M059J (cell line): ENCODE measurements at places on chromosomes 2 and 18. TPM values are rescaled to one million over a fixed set of nuclear protein-coding genes. Genes with fewer than 3 reads are reported as not detected.

DNA sequence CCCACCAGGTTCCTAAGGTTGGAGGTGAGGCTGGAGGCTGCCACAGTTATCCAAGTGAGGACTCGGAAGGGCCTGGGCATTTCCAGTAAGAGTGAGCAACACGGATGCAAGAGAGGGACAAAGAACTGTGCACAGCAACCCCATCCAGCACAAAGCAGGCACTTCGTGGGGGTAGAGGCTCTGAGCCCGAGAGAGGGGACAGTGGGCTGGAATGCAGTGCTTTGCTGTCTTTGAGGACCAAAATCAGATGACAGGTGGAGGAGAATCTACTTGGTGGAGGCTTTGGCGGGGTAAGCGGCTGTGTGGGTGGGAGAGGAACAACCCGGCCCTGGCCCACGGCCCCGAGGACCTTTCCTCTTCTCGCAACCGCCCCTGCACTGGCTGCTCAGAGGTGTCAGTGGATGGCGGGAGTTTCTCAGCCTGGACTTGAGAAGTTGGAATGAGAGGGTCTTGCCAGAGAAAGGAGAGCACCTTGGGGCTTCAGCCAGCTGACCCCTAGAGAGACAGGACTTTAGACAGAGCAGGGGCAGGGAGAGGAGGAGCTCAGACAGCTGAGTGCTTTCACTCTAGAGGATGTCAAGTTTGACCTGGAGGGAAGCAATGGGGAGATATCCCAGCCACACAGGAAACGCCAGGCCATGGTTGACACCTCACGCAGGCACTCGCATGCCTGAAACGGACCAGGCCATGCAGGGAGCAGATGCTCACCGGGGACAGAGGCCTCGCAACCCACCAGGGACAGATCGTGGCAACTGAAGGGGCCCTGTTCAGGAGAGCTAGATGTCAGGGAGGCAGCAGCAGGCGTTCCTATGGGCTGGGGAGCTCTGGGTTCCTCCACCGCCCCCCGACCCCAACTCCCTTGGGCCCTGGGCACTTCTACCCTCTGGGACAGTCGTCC lies 11.6 kb downstream of the RAMP1 start:
- DNase-seq = no peak

- no peak for DNase-seq
Observed at GRCh38 chr2:31069643-31070325, 68.5 kb downstream of the GALNT14 start.

- no peak for DNase-seq
Observed at GRCh38 chr2:150759531-150759930, 272.1 kb upstream of the RND3 start.

GRCh38 chr2:203867561-203868200 lies at the start of gene CTLA4:
TSS of gene CTLA4 (plus strand) at chr2:203867771. CDS start at chr2:203867943, 172 bp downstream.
- no peak for DNase-seq

DNA sequence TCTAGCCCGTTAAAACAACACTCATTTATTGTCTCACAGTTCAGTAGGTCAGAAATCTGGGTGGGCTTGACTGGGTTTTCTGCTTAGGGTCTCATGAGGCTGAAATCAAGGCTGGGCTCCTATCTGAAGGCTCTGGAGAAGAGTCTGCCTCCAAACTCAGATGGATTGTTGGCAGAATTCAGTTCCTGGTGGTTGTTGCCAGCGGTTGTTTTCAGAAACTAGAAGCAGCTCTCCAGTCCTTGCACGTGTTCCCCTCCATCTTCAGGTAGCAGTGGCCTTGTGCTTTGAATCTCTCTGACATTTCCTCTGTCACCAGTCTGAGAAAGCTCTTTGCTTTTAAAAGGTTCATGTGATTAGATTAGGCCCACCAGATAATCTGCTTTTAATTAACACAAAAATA lies 20.1 kb upstream of the FN1 start:
- no peak for DNase-seq

GRCh38 chr2:27308359-27308881 lies at the start of gene UCN:
TSS of gene UCN (minus strand) at chr2:27308445. CDS start at chr2:27307895, 550 bp downstream.
- no peak for DNase-seq

MIB1 gene
- 26.5 and 39.6 TPM in 2 replicates for total RNA-seq
